ENCODE measurements at places on chromosomes 6 and 20. TPM values are rescaled to one million over a fixed set of nuclear protein-coding genes. Genes with fewer than 3 reads are reported as not detected.

The ATP9A gene
- 98.5 TPM for total RNA-seq

The PACSIN1 gene
- total RNA-seq, result 0.69 TPM

The COL20A1 gene
- total RNA-seq, result 0.44 TPM

The PHF20 gene
- total RNA-seq, result 56.7 TPM

The GJE1 gene
- total RNA-seq, result not detected

The GATA5 gene
- not detected for total RNA-seq

The UNC5CL gene
- 10.6 TPM for total RNA-seq

The PPP1R3G gene
- total RNA-seq, result 0.20 TPM

The SAPCD1 gene
- total RNA-seq, result 26.6 TPM

The OTOR gene
- total RNA-seq, result not detected

The ENPP5 gene
- total RNA-seq, result 18.7 TPM

The LY6G6C gene
- not detected for total RNA-seq

The MCCD1 gene
- total RNA-seq, result not detected

The UQCC2 gene
- total RNA-seq, result 145 TPM

The SIRPA gene
- 28.3 TPM for total RNA-seq

The CCM2L gene
- not detected for total RNA-seq

The SYCP2 gene
- total RNA-seq, result 56.0 TPM

The EYA2 gene
- total RNA-seq, result 0.35 TPM

The EYS gene
- total RNA-seq, result not detected

The HSPA1A gene
- 1,263 TPM for total RNA-seq

The ADGRG6 gene
- total RNA-seq, result 84.6 TPM

The AURKA gene
- total RNA-seq, result 75.5 TPM

The MRAP2 gene
- total RNA-seq, result 0.38 TPM

The HLA-DQA1 gene
- 6.9 TPM for total RNA-seq

The FRK gene
- total RNA-seq, result 21.2 TPM

The ARHGAP40 gene
- total RNA-seq, result 8.3 TPM

The SPATS1 gene
- total RNA-seq, result not detected

The CDC25B gene
- total RNA-seq, result 75.0 TPM

The MARCKS gene
- total RNA-seq, result 64.6 TPM

The DOK5 gene
- 0.17 TPM for total RNA-seq

The EPPIN gene
- not detected for total RNA-seq

The TREM2 gene
- not detected for total RNA-seq

The FUT9 gene
- total RNA-seq, result 2.0 TPM

The PLN gene
- total RNA-seq, result not detected

The CLDN20 gene
- not detected for total RNA-seq

The SOD2 gene
- total RNA-seq, result 143 TPM

The PLG gene
- total RNA-seq, result not detected

The FAM209B gene
- total RNA-seq, result not detected

The FKBP1C gene
- 0.35 TPM for total RNA-seq

The MYCT1 gene
- total RNA-seq, result not detected

The CASS4 gene
- total RNA-seq, result 0.27 TPM

The CFAP206 gene
- 0.24 TPM for total RNA-seq

The FOXA2 gene
- total RNA-seq, result 1.1 TPM

The TPBG gene
- total RNA-seq, result 42.6 TPM

The COL9A3 gene
- total RNA-seq, result 2.7 TPM

The LIME1 gene
- total RNA-seq, result 25.8 TPM

The MOCS3 gene
- 15.4 TPM for total RNA-seq

The ECI2 gene
- 15.8 TPM for total RNA-seq

The LHFPL5 gene
- 0.42 TPM for total RNA-seq

All from Calu3 (cell line).